Inflammatory macrophage (primary cell): ENCODE measurements at places on chromosomes 13 and 19.

DNA sequence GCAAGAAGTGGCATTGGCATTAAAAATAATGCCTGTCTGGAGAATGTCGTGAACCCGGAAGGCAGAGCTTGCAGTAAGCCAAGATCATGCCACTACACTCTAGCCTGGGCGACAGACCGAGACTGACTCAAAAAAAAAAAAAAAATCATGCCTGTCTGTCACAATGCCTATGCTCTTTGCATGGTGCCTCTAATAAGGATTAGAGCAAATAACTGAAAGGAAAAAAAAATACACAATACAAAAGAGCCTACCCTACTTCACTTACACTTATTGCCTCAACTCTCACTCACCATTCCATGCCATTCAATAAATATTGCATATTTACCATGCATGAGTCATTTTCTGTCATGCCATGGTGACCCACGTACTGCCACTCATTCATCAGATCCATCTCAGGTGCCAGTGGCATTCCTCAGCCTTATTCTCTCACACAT, 49.1 kb downstream of the TBC1D4 start:
- no peak for DNase-seq

- no peak for DNase-seq
Measured at GRCh38 chr13:33913829-33914228, 95.9 kb downstream of the RFC3 start.

DNA sequence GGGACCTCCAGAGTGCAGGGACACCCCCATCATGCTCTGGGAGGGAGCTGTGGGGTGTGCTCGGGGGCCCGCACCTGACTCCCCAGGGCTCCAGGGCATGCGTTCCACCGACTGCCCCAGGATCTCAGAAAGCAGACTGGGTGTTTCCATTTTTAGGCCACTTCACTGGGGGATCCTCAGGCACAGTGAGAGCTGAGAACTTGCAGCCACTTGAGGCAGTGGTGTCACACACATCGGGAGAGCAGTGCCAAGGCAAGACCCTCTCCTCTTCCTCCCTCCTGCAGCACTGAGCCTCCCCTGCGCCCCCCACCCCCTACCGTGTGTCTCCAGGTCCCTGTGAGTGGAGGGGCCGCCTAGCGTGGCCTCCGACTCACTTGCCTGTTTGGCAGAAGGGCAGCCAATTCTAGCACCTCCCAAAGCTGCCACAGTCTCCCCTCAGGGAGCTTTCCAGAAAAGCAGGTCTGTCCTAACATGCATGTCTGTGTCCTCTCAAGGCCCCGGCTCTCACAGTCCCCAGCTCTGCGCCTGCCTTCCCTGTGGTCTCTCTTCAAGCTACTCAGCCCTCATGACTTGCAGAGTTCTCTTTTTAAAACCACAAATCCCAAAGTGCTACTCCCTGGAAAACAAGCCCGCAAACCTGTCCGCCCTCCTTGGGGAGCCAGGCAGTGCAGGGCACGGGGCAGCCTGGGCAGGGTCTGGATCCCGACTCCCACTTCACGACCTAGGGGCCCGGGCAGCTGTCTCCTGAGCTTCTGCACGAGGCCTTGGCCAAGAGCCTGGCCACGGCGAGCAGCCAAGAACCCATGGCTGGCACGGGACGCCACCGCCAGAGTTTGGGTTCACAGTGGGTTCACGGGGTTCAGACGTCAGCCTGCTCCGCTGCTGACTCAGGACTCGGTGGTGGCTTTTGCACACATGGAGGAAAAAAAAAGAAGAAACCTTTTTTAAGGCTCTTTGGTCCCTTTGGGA, 94.1 kb downstream of the STK24 start:
- DNase-seq, result no peak

- DNase-seq, result no peak
Measured at GRCh38 chr19:10093295-10094186, 7.4 kb downstream of the SHFL start.

DNA sequence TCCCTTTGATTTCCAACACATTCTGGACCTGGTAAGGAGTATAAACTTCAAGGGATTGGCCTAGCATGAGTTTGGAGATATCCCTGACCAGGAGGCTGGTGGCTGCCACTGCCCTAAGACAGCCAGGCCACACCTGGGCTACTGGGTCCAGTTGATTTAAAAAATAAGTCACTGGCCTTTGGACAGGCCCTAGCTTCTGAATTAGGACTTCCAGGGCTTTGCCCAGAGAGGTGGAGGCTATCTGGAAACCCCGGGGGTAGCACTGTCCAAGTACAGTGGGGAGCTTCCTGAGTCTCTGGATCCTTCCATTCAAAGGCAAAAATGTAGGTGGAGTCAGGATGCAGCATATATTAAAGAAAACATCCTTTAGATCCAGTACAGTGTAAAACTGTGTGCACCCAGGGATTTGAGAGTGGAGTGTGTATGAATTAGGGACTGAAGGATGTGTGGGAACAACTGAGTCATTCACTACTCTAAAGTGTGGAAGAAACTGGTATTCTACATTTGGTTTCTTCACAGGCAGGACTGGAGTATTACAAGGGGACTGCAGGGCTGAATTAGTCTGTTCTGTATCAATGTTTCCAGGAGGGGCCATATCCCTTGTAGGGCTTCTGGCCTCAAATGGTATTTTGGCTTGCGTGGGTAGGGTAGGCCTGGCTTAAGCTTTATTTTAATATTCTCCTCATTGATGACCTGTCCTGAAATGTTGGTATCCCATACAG, 14.8 kb upstream of the FCGBP start:
- DNase-seq, result no peak

DNA sequence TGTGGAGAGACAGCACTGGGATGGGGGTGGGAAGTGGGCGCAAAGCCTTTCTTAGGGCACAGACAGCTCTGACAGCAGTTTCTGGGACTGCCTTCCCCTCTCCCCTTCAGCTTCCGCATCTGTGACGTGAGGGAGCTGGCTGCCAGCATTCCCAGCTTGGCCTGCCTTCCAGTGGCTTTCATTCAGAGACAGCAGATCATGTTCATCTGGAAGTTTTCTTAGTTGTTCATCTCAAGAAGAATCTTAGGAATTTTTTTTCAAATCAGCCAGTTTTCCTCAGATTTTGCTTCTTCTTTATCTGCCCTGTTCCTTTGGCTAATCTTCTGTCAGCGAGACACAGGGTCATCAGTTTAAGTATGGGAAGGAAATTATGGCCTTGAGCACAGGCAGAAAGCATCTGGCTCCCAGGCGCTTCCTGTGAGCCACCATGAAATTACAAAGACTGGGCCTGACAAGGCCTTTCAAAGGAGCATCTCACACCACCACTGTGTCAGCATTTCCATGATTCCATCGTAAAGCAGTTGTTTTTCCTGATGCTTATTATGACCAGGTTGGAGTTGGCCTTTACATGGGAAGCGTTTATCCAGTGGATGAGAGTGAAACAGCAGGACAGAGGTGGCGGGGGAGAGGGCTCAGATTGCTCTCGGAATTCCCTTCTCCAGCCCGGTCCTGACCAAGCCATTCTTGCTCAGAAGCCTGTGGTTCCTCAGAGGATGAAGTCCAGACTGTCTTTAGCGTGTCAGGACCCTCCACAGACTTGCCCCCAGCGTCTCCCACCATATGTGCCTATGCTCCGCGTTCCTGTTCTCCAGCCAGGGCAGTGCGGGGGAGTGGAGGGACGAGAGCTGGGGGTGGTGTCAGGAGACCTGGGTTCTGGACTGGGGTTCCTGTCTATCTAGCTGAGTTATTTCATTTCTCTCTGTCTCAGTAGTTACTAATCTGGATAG, 43.6 kb downstream of the ARHGAP35 start:
- DNase-seq, result no peak

DNA sequence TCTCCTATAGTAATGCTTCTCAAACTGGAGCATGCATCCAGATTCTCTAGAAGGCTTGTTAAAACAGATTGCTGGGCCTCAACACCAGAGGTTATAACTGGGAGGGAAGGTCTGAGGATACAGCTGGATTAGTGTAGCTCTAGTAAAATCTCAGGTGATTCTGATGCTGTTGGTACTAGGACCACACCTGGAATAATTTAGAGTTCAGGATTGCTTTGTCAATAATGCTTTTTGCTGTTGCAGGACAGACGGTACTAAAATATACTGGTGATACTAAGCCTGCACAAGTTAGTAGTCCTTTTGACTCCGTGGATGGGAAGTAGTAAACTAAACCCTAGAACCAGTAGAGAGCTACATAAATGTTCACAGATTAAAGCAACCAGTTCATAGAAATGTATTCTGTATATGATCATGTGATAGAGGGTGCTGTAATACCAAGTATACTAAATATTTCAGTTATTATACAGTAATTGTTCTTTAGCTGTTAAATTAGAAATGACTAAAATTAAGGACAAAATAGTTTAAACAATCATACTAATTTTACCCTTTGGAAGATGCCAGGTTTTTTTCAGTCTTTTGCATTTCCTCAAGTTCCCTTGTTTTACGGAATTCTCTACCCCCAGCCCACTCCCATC, 258.2 kb upstream of the STARD13 start:
- peak; percentile 13 for DNase-seq

DNA sequence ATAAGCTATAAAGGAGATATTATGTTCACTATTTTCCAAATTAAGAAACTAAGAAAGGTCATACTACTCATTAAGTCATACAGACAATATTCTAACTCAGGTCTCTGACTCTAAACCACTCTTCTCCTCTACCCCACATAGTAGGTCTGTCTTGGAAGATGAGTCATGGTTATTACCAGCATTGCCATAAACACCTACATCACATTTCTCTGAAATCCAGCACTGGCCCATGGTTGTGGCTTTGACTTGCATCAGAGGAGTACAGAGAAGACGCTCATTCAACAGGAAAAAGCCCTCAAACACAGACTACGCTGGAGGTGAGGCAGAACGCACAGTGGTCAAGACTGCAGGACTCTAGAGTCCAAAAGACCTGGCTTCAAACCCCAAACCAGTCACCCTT, 476.8 kb downstream of the COG6 start:
- no peak for DNase-seq

- DNase-seq, result no peak
Measured at GRCh38 chr13:85685436-85685835, 113.8 kb downstream of the SLITRK6 start.

DNA sequence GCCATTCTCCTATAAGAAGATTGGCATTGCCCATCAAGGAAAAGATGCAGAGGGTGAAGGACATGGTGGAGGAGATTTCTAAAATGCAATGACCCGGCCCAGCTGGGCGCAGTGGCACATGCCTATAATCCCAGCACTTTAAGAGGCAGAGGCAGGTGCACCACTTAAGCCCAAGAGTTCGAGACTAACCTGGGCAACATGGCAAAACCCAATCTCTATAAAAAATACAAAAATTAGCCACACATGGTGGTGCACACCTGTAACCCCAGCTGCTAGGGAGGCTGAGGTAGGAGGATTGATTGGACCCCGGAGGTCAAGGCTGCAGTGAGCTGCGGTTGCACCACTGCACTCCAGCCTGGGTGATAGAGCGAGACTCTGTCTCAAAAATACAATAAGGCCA, 331.8 kb downstream of the FOXO1 start:
- DNase-seq, result no peak

DNA sequence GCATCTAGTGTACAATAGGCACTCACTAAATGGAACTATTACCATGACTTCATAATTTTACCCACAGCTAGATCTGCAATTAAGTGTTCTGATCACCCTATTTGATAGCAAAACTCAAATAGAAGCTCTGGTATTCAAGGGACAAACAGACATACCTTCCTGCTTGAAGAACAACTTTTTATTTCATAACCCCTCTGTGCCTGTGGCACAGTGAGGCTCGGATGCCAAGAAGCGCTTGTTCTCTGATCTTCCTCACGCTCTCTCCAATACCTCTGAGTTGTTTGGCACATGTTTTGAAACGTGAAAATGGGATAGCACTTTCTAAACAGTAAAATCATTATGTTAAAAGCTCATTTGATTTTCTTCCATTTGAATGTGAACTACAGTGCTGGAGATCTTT, 232.0 kb downstream of the KLF5 start:
- no peak for DNase-seq

DNA sequence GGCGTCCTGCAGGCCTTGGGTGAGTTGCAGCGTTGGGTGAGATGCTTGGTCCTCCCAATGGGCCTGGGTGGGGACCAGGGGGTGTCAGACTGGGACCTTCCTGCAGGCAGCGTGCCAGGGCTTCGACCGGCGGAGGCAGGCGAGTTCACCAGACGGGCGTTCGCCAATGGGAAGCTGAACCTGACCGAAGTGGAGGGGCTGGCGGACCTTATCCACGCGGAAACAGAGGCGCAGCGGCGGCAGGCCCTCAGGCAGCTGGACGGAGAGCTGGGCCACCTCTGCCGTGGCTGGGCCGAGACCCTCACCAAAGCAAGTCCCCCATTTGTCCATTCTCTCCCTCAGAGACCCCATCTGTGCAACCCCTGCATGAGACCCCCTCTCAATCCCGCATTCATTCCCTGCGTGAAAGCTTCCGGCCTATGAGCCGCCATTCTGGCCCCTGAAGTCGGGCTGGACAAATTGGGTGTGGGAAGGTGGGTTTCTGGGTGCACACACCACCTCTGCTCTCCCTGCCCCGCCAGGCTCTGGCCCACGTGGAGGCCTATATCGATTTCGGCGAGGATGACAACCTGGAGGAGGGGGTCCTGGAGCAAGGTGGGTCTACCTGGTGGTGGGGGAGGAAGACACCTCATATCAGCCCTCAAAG, 1.2 kb downstream of the GTPBP3 start:
- no peak for DNase-seq

GRCh38 chr19:6263306-6263705, 16.5 kb downstream of the MLLT1 start:
- DNase-seq, result no peak

- DNase-seq, result peak; percentile 55
Measured at GRCh38 chr19:18418483-18419194, 559 bp upstream of the SSBP4 start.

- DNase-seq, result no peak
Measured at GRCh38 chr13:85537601-85538000, 261.6 kb downstream of the SLITRK6 start.

DNA sequence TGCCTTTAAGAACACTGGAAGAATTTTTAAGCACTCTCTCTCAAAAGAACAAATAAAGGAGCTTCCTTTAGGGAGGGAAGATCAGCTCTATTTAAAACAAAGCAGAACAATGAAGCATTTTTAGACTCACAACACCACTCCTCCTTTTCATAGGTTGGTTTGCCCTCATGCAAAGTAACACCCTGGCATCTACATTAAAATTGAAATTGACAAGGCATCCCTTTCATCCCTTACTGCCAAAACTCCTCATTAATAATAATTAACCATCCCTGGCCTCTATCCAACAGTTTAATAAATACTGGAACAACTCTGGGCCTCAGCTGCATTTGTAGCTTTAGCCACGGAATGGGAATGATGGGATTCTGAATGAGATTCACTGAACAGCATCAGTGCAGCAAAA, 929.1 kb downstream of the PCDH9 start:
- no peak for DNase-seq

DNA sequence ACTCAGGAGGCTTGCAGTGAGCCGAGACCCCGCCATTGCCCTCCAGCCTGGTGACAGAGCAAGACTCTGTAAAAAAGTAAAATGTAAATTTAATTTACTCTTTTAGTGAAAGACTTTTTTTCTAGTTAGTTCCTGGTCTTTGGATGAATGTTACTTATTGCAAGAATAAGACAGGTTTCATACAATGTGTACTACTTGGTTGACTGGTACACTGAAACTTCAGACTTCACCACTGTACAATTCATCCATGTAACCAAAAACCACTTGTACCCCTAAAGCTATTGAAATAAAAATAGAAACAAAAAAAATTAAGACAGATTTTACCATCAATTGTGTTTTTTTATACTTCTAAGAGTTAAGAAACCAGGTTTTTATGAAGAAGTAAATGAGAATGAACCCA, 35.5 kb downstream of the GPALPP1 start:
- DNase-seq, result no peak
